HT-29 (cell line): ENCODE measurements at places on chromosomes 7 and 10.

GRCh38 chr10:78916227-78916626 is 152.5 kb upstream of the ZMIZ1 start:
- DNase-seq, result no peak

GRCh38 chr7:29038463-29038862 is 80.3 kb upstream of the TRIL start:
- DNase-seq, result no peak

DNA sequence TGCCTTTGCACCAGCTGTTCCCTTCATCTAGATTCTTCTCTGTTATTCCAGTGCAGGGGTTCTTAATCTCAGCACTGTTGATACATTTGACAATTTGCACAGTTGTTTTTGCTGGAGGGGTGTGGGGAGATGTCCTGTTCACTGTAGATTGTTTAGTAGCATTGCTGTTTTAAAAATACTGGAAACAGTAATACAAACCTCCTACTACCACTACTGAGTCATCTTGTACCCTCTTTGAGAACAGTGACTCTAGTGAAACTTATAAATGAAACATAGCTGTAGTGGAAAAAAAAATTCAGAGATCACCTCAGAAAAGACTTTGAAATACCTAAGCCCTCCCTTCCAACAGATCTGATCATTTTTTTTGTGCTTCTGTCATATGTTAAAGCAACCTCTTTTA is 154.8 kb upstream of the TMEM196 start:
- no peak for DNase-seq

GRCh38 chr10:124942317-124943169 is 620 bp downstream of the ZRANB1 start:
- DNase-seq, result no peak

DNA sequence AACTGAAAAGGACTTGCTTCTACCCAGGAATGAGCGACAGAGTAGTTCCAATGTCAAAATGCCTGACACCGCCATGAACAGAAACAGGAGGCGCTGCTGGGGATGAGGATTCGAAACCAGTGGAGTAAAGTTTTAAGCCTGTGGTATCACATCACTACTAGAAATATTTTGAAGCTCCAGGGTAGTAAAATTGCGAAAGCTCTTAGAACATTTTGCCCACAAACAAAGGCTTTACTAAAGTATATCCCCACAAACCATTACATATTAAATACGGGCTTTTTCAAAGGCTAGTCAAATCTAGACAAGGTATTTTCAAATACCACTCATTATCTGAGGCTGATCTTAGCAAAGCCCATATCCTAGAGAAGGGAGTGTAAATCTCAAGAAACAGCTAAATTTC is 2.4 kb downstream of the PRDX3 start:
- no peak for DNase-seq

DNA sequence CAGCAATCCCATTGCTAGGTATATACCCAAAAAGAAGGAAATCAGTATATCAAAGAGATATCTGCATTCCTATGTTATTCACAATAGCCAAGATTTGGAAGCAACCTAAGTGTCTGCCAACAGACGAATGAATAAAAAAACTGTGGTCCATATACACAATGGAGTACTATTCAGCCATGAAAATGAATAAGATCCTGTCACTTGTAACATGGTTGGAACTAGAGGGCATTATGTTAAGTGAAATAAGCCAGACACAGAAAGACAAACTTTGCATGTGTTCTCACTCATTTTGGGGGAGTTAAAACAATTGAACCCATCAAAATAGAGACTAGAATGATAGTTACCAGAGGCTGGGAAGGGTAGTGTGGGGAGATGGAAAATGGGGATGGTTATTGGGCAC is 323.5 kb upstream of the NFE2L3 start:
- no peak for DNase-seq
